Liver (tissue), 10 donors: ENCODE measurements at places on chromosomes 7 and 10.

GRCh38 chr10:15642095-15642494 lies 77.6 kb downstream of the ITGA8 start:
- no peak for DNase-seq

GRCh38 chr10:17669185-17669872 lies 25.4 kb downstream of the STAM start:
- no peak for DNase-seq

- no peak for DNase-seq
These were observed 95.4 kb downstream of the PPP1R9A start for GRCh38 chr7:95002775-95003174.

- no peak for DNase-seq
These were observed 73.9 kb downstream of the AMZ1 start for GRCh38 chr7:2761801-2762497.

DNA sequence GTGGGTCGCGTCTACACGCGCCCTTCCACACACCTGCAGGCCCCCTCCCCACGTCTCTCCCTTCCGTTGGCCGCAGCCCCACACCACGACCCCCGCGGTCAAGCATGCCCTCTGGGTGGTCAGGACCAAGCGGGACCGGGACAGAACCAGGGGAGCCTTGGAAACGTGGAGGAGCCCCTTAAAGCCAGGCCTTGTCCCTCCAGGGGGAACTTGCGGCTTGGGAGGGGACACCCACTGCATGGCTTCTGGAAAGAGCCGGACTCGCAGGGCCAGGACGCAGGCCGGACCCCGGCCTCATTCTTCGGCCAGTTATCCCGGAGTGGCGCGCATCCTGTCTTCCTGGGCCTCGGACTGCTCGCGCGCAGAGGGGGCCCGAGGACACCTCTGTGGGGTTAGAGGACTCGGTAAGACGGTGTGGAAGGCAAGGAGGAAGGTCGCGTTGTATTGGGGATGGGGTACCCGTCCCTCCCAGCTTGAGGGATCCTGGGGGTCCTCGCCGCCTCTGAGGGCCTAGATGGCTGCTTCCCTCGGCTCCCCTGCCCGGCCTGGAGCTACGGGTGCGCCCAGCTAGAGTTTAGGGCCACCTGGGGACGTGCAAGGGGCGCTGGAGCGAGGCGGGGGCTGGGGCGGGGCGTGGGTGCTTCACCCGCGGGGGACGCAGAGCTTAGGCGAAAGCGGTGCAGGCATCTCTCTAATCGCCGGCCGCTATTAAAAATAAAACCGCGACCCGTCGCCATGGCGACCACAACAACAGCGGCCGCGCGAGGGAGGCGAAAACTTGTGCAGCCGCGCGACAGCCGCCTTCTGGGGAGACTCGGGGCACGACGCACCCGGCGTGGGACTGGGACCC lies 1.8 kb upstream of the PDGFA start:
- no peak for DNase-seq

- no peak for DNase-seq
These were observed 7.1 kb downstream of the CAMK2G start for GRCh38 chr10:73867126-73867807.

DNA sequence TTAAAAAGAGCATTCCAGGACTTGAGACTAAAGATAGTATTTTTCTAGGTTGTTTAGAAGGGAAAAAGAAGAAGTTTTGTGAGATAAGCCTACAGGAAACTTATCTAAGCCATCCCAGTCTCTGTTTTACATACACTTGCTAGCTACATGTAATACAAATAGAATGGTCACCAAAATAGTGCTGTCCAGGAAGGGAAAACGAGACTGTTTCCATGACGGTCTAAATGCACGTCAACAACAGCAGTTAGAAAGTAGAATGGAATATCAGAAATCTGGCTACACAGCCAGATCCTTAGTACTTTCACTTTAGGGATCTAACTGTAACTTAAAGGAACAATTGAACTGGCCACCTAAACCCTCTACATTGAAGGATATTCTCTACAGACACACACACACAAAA lies 117.6 kb downstream of the TSPAN12 start:
- no peak for DNase-seq

DNA sequence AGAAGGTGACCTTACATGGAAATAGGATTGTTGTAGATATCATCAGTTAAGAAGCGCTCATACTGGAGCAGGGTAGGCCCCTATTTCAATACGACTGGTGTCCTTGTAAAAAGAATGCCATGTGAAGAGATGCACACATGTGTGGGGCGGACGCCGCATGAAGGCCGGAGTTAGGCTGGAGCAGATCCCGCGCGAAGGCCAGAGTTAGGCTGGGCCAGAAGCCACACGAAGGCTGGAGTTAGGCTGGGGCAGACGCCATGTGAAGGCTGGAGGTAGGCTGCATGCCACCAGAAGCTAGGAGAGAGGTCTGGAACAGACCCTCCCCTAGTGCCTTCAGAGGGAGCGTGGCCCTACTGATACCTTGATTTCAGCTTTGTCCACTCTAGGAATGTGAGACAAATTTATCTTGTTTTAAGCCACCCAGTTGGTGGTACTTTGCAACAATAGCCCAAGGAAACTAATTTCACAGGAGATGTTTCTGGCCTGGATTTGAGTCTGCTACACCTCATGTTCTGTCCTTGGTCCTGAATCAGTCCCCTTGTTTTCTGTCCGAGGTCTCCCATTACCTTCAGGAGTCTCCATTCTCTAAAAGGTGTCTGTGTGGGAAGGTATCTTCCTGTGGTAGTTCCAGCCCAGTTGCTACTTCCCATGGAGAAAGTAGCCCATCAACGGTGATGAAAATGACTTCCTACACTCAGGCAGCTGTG lies 585.8 kb downstream of the LRMDA start:
- no peak for DNase-seq

DNA sequence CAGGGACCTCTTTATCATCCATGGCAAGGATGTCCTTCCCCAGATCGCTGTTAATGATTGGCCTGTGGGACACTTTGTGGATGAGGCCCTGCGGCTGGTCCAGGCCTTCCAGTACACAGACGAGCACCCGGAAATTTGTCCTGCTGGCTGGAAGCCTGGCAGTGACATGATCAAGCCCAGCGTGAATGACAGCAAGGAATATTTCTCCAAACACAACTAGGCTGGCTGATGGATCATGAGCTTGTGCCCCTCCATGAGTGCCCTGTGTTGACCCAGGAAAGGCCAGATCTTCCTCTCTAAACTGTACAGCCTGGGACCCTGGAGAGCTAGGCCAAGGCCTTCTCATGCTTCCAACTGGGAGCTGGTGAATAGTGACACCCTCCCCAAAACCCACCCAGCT lies 124.1 kb downstream of the CUL2 start:
- DNase-seq = no peak

GRCh38 chr7:90267263-90267858 lies 22.4 kb downstream of the CFAP69 start:
- DNase-seq = no peak

DNA sequence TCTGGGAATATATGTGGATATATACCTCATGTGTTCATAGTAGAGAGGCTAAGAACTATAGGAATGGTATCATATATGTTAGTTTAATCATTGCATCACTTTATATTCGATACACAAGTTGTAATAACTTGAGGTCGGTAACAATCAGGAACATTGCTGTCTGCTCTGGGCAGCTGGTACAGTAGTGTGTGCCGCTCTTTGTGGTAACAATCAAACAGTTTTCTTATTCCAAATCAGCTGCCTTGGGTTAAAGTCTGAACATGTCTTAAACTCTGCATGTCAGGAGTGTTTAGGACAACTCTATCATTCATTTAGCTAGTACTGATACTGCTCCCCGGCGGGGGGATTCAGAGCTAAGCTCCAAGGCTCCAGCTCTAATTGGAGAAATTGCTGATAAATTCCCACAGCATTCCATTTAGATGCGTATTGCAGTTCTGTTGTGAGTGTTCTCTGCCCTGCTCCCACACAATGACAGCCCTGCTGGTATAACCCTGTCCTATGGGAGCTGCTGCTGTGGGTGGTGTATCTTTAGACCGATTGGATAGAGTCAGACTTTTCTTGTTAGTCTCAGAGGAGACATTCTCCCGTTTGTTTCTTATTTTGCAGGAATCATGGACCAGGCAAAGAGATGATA lies 707.5 kb upstream of the FZD8 start:
- DNase-seq = no peak

DNA sequence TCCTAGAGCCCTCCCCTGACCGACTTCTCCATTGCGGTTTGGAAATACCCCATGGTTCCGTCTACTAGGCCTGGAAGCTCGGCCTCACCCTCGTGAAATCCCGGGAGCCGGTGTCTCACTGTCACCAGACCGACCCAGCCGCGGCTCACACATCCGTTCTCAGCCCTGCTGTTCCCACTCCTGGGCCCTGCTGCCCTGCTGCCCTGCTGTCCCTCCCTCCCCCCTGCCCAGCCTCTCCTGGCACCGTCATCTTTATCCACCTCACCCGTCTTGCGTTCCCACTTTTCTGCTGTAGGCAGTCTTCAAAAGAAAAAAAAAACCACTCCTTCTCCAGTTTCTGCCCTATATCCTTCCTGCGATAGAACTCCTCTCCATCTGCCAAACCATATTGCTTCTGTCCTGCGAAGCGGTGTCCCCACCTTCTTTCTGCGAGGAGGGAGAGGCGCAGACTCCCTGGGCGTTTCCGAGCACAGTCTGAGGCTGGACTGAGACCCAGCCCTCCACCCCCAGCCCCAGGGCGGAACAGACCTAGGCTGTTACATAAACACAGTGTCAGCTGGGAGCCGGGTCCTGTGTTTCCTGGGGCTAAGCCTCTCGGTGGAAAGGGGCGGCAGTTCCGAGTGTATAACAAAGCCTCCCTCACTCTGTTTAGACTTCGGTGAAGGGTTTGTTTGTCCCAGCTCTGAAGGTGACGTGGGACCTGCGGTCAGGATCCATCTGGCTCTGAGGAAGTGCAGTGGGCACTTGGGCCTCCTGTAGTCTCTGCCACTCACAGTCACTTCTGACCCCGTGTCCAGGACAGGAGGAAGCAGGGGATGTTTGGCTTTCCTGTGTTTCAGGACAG lies 2.8 kb downstream of the AGAP3 start:
- no peak for DNase-seq

DNA sequence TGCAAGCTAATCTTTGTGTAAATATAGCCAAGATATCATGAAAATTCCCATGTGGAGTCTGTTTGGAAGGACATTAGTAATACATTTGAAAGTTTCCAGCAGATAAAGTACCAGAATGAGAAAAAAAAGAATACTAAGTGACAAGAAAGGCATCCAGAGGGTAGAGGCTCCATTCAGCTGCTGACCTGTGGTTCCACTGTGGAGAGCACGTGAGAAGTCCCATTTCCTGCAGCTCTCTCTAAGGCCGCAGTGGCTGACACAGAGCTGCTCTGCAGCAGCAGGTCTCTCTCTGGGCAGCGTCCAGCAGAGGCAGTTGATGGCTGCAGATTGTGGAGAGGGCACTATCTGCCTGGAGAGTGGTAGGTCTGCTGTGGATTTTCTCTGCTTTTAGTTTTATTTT lies 100.1 kb upstream of the TMEM72 start:
- no peak for DNase-seq

DNA sequence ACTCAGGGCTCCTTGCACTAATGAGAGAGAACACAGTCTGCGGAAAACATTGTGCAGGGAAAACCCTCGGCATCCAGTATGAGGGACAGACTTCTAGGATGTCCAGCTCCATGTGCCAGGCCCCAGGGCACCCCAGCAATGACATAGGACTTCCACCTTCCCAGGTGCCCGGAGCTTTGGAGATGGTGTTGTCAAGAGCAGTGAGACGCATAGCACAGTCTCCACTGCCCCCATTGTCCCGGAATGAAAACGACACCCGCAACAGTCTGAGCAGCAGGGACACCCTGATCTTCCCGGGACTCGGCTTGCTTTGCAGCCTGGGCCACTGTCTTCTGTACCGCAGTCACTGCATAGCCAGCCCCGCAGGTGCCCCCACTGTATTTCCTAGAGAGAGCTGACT lies 339.2 kb upstream of the ADARB2 start:
- DNase-seq = no peak

DNA sequence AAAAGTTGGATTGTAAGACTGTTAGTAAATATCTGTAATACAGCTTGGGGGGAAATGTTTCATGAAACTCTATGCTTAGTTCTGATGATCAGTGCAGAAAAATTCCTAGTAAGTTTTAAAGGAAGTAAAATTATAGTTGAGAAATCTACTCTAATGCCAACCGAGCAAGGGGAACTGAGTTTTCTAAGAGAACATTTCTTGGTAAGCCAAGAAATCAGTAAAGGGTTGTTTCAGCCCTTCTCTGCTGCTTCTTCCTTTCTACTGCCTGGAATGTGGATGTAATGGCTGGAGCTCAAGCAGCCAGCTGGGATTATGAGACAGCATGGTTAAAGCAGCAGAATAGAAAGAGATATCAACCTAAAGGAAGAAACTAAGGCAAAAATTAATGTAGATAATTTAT lies 15.9 kb upstream of the AKR1B1 start:
- DNase-seq = no peak

GRCh38 chr10:83289373-83289772 lies 849.9 kb upstream of the GHITM start:
- DNase-seq = no peak

DNA sequence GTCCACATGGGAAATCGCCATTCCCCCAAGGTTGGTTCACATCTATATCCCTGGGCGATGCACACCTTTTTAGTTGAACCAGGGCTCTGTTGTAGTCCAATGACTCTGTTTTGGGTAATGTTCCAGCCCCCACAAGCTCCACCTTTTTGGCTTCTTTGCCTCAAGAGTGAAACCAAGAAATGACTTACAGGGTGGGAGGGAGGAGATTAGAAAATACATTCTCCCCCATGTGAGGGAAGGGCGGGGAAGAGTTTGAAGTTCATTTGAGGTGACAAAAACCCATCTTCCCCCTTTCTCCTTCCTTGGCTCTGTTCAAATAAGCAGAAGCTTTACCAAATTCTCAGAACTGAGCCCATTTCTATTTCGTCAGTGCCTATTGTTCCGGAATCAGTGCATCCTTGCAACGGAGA lies 82.8 kb downstream of the GATA3 start:
- no peak for DNase-seq

GRCh38 chr7:38147005-38147404 lies 31.0 kb upstream of the STARD3NL start:
- DNase-seq = no peak

GRCh38 chr10:86644152-86644793 lies 10.1 kb upstream of the OPN4 start:
- DNase-seq = no peak

- DNase-seq = peak; percentile 62
These were observed 75.7 kb upstream of the EFCAB10 start for GRCh38 chr7:105656922-105657521.

- DNase-seq = no peak
These were observed 230.7 kb upstream of the FZD1 start for GRCh38 chr7:91033574-91033973.

GRCh38 chr7:116582806-116583444 lies 58.1 kb downstream of the CAV1 start:
- DNase-seq = no peak

GRCh38 chr10:77905086-77905748 lies 21.3 kb downstream of the DLG5 start:
- no peak for DNase-seq

DNA sequence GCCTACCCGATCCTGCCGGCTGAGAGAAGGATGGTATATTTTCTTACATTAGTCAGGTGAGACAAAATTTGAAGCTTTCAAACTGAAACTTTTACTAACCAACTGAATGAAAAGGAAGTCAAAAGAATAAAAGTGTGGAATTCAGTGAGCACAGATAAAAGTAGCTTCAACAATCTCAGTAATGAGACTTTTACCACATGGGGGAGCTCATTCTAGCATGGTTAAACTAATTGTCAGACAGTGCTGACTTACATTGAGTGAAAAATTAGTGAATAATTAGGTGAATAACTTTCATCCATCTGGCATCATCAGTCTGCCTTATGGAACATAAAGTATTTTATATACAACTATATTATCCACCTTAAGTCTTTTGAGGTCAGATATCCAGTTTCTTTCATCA lies 8.4 kb downstream of the FAM237B start:
- no peak for DNase-seq
